ENCODE measurements at places on chromosomes 12 and 14.

DNA sequence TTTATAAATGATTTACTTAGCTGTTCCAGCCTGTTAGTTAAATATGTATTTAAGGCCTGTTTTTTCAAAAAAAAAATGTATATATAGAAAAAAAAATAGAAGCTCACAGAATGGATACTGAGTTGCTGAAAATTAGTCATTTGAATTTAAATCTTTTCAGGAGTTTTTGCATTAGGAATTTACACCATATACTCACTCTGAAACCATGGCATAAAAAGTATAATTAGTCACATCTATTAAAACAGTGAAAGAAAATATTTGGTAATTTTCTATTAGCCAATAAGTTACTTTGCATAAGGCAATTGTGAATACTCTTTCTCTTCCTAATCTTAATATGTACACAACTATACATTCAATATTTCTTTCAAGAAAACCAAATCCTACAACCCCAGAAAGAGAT is 51.9 kb downstream of the HMGA2 start:
- DNase-seq = no peak
- H3K4me1 ChIP-seq = no peaks in the 10 kb centered on the region
- H3K4me3 ChIP-seq = no peak overlapping the region

GRCh38 chr14:99387880-99388279 is 92.8 kb downstream of the SETD3 start:
- no peaks in the 10 kb centered on the region for H3K27me3 ChIP-seq
- no peaks in the 10 kb centered on the region for H3K4me1 ChIP-seq
- DNase-seq = peak; percentile 23
- no peak overlapping the region for H3K4me3 ChIP-seq
- no peak overlapping the region for H3K27ac ChIP-seq

- H3K27me3 ChIP-seq = no peaks in the 10 kb centered on the region
- no peaks in the 10 kb centered on the region for H3K36me3 ChIP-seq
Measured at GRCh38 chr14:99930420-99931274, 134.6 kb upstream of the EVL start.

DNA sequence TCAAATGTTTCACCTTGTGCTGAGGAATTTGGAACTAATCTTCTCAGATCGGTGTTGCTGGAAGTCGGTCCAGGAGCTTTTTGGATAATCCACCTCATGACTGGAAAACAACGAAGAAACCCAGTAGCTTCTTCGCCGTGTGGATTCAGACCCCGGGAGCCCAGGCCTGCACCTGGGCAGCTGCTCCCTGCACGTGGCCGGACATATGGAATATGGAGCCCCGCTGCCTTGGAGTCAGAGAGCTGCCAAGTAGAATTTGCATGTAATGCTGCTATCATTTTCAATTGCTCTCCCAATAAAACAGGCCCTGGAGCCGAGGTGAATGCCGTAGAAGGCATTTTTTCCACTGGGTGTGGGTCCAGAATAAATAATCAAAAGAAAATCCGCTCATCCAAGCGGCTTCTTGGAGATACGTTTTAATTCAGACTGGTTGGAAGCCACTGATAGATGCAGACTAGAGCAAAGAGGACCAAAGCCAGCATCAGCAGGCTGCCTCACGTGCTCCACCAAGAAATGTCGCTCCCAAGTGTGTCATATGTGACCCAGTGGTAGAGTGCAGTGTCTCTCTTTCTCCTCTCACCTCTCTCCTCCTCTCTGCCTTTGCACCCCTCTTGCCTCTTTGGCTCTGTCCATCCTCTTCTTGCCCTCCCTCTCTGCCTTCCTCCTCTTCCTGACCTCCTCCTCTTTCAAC is 115.3 kb downstream of the ZNF664 start:
- no peak overlapping the region for H3K27ac ChIP-seq
- H3K4me3 ChIP-seq = no peak overlapping the region
- H3K27me3 ChIP-seq = no peaks in the 10 kb centered on the region

GRCh38 chr12:89742337-89743022 is 33.8 kb upstream of the ATP2B1 start:
- H3K27me3 ChIP-seq = no peaks in the 10 kb centered on the region
- H3K36me3 ChIP-seq = no peaks in the 10 kb centered on the region
- no peak overlapping the region for H3K4me3 ChIP-seq
- H3K27ac ChIP-seq = no peak overlapping the region

DNA sequence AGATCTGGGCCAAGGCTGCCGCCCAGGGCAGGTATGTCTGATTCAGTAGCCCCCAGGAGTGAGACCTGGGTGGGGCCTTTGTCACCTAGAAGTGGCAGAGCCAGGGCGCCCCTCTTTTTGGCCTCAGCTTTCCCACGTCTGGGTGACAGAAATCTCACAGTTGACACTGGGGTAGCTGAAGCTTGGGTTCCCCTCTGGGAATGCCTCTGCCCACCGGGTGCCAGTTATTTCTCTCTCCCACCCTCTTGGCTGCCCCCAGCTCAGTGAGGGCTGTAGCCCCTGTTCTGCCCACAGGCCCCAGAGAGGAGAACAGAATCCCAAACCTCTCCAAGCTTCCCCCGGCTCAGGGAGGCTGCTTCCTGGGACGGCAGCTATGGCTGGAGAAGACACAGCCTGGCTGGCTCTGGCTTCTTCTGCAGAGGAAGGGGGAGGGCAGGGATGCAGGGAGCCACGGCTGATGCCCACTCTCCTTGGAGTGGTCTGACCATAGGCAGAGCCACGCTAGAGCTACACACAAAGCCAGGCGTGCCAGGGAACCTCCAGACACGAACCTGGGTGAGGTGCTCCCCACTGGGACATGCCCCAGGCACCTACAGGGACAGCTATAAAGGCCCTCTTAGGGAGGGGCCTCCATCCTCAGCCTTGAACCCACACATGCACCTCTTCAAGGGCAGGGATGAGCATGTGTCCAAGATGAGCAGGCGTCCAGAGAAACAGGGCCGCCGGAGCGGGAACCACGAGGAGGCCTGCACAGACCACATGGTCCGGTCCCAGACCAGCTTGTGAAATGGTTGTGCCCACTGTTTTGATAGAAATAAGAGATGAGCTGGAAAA is 51.7 kb downstream of the BEGAIN start:
- DNase-seq = no peak
- no peak overlapping the region for H3K4me3 ChIP-seq
- no peak overlapping the region for H3K27ac ChIP-seq

- no peak for DNase-seq
- H3K36me3 ChIP-seq = no peaks in the 10 kb centered on the region
- H3K27me3 ChIP-seq = no peaks in the 10 kb centered on the region
- no peaks in the 10 kb centered on the region for H3K4me1 ChIP-seq
Measured at GRCh38 chr14:67998834-67999233, 179.3 kb downstream of the RAD51B start.

DNA sequence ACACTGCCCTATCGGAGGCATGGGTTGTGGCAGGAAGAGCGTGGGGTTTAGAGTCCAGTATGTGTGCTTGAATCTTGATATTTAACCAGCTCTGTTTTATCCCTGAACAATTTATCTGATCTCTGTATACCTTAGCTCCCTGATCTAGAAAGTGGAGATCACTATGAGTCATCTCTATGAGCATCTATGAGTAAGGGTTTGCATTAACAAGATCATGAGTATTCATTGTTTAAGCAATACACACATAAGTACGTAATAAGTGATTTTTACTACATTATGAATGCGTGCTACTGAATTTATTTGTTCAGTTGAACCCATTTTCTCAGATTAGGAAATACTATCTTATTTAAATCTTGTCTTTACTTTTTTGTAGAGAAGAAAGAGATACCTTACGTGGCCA is 49.4 kb downstream of the GPATCH2L start:
- no peak overlapping the region for H3K27ac ChIP-seq
- no peaks in the 10 kb centered on the region for H3K27me3 ChIP-seq
- DNase-seq = no peak
- H3K4me1 ChIP-seq = no peaks in the 10 kb centered on the region
- H3K4me3 ChIP-seq = no peak overlapping the region

DNA sequence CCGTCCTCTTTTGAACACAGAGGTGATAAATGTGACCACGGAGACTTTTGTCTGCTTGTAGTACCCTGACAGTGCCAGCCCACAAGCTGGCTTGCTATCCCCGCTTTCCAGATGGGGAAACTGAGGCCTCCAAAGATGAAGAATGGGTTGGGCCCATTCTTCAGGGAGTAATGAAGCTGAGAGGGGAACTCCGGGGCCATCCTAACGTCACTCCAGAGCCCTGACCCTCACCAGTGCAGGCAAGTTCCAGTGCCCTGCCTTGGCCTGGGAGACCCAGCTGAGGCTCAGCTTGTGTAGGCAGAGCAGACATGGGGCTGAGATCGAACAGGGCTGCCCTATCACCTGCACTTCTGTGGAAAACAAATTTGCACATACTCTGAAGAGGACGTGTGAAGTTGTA is 277.1 kb downstream of the DPF3 start:
- H3K27me3 ChIP-seq = no peaks in the 10 kb centered on the region
- no peak for DNase-seq
- no peak overlapping the region for H3K4me3 ChIP-seq
- H3K27ac ChIP-seq = no peak overlapping the region
- H3K36me3 ChIP-seq = no peaks in the 10 kb centered on the region

- H3K27ac ChIP-seq = no peak overlapping the region
- DNase-seq = no peak
- H3K36me3 ChIP-seq = no peaks in the 10 kb centered on the region
- no peaks in the 10 kb centered on the region for H3K27me3 ChIP-seq
Measured at GRCh38 chr14:49456589-49456988, 129.6 kb downstream of the RPS29 start.

Measured in MM.1S (cell line).